Vagina (tissue), 2 donors: ENCODE measurements at places on chromosomes 1 and 21.
A peak's percentile ranks its signal among the peaks of the same experiment; 100 is the strongest.

DNA sequence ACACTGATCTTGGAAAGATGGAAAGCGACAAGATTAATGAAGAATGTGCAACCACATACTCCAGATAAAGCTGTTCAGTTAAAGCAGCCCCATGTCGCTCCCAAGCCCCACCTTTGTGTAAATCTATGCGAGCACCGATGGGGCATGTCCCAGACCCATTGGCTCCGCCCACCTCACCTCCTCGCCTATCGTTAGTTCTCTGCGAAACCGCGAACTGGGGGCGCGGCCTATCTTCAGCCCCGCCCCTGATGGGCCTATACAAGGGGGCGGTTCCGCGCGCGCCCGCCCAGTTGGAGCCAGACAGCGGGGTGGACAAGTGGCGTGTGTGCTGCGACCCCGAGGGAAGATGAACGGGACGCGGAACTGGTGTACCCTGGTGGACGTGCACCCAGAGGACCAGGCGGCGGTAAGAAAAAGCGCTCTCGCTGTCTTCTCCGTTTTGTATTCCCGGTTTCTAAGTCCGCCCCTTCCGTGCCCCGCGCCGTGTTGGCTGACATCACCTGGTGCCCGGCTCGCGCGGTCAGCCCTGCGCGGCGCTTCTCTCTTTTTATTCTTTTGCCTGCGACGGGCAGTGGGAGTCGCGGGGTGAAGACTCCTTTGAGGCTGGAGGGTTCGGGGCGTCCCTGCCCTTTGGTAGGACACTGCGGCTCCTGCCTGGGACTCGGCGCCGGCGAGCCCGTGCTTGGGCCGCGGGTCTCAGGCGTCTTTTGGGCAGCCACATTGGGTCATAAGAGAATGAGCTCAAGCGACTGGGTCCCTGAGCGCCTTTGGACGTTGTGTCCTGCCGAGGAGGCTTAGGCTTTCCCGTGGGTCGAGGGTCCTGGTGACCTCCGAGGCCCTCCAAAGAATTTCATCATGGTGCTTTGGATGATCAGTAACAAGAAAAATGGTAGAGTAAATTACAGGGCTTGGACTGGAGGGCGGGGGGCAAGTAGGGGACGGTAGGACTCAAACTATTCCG is at the start of gene TUFT1:
Gene TUFT1 (plus strand): TSS at position 289 of the 961 bp plus-strand sequence. CDS start 58 bp downstream, at position 347.
- peak; percentile 94 for DNase-seq

DNA sequence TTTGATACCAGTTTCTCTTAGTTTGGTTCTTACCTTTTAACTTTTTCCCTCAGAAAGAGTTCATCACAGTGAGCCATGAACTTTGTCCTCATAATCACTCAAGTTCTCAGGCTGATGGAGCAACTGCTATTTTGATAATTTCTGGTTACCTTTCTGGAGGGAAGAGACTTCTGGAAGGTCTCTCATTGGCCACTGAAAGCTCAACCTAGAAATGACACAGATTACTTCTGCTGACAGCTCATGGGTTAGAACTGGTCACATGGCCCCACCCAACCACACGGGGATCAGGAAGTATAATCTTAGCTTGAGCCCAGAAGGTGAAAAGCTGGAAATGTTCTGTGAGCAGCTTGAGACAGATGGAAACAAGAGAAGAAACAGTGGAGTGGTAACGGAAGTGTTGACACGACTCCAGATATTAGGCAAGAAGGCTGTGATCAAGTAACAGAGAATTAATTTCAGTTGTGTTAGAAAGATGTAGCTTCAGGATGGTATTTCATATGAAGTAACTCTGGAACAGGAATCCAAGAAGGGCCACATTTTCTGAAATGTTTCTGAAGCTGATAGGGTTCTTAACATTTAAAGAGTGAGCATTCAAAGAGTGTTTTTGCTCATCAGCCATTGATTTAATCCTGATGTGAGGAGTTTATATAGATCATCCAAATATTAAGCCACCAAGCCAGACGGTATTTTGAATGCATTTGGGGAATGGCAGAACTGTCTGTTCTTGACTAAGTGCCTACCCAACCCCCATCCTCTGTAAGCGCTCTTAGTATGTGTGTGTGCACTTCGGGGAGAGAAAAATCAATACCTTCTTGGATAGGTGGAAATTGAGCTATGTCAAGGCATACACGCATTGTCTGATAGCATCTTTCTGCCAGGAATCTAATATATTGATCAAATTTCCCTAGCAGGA is 21.9 kb upstream of the XPR1 start:
- DNase-seq, result no peak

- no peak for DNase-seq
These were observed 2.0 kb downstream of the GLUL start for GRCh38 chr1:182389619-182390047.

- no peak for DNase-seq
These were observed 65.4 kb downstream of the TAS1R2 start for GRCh38 chr1:18794051-18794450.

GRCh38 chr1:214670098-214670497 is 67.1 kb downstream of the CENPF start:
- DNase-seq, result no peak

- DNase-seq, result no peak
These were observed 16.6 kb downstream of the GRIK3 start for GRCh38 chr1:37017720-37018119.

- no peak for DNase-seq
These were observed 35.2 kb upstream of the SERBP1 start for GRCh38 chr1:67465375-67465774.

DNA sequence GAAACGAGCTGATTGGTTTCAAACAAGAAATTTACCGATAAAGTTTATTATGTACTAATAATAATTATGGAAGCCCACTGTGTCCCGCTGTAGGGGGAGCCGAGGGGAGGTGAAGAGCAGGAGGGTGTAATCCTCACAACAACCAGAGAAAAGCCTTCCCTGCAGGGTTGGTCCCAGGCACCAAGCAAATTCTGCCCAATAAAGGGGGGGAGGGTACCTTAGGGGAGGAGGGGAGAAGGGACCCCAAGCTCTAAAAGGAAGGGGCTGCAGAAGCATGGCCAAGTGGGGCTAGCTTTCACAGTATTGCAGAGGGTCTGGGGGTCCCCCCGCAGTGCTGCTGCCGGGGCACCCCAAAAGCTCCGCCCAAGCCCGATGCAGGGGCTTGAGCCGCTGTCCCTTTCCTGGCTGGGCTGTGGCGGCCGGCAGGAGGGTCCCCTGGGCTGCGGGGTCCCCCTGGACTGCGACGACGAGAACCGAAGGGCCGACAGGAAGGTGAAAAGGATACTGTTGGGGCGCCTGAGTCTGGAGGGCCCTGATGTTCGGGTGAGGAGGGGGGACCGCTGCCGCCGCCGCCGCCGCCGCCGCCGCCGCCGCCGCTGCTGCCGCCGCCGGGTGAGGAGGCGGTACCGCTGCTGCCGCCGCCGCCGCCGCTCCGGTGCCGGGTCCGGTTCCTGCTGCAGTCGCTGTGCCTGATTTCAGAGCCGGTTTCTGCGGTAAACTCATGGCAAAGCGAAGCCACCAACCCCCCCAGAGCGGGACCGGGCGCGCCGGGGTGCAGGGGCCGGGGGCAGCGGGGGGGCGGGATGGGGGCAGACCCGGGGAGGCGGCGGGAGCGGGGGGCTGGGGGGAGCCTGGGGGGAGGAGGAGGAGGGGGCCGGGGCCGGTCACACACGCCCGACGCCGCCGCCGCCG is 771 bp downstream of the EIF4G3 start:
- no peak for DNase-seq

GRCh38 chr21:43372663-43373361 is 54.1 kb downstream of the SIK1 start:
- no peak for DNase-seq

DNA sequence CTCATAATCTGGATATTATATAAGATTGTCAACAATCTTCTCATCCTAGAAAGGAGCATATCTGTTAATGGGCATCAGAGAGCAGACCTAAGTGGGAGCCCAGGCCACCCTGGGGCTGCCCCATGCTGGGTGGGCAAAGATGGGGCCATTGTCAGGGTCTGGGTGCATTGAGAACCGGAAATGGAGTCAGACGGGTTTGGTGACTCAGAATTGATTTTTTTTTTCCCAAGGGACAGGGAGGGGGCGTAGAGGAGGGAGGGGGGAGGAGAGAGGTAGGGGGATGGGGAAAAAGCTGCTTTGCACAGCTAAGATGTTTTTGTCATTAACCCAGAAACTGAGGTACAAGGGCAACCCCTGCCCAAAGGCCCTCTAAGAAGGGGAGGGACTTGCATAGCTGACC is 1.3 kb downstream of the ATXN7L2 start:
- no peak for DNase-seq
